ENCODE measurements at places on chromosomes 4 and X.

- H3K27ac ChIP-seq = no peak overlapping the region
- H3K27me3 ChIP-seq = no peaks in the 10 kb centered on the region
- no peaks in the 10 kb centered on the region for H3K36me3 ChIP-seq
- H3K4me1 ChIP-seq = no peaks in the 10 kb centered on the region
- no peak overlapping the region for H3K4me3 ChIP-seq
- no peak for DNase-seq
Measured at GRCh38 chrX:12657433-12657832, 133.8 kb upstream of the PRPS2 start.

DNA sequence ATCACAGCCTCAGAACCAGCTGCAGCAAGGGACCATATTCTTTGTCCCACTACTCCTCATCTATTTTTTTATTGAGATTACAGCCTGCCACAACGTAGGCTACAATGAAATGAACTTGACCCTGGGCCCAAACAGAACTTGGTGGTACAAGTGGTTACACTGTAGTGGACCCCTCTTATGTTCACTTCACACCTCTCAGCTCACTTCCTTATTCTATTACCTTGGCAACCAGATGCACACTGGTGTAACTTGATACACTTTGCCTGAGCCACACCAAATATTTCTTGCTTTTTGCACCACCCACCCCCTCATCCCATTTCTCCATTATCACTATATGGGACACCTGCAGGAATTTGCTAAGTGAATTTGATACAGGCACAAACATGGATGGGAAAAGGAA, 105.8 kb downstream of the CXCL13 start:
- no peak overlapping the region for H3K27ac ChIP-seq
- H3K27me3 ChIP-seq = no peaks in the 10 kb centered on the region
- no peak overlapping the region for H3K4me3 ChIP-seq
- H3K4me1 ChIP-seq = no peaks in the 10 kb centered on the region

DNA sequence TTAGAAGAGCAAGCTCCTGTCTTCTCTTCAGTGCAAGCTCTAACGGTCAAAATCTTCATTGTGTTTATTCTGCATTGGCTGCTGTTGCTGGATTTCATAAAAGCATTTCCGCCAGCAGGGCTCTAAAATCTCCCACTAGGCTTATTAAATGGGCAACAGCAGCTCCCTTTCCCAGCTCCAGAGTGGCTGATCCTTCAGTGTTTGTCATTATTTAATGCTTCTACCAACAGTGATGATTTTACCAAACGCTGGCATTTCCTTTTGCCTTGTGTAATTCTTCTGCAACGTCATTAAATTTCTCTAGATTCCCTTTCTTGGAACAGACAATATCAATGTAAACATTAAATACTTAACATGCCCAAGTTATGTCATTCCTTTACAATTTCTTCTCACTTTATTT, 20.1 kb downstream of the SLC7A11 start:
- no peaks in the 10 kb centered on the region for H3K36me3 ChIP-seq
- no peak overlapping the region for H3K27ac ChIP-seq
- H3K4me3 ChIP-seq = no peak overlapping the region
- no peaks in the 10 kb centered on the region for H3K4me1 ChIP-seq

- H3K4me3 ChIP-seq = no peak overlapping the region
- H3K4me1 ChIP-seq = no peaks in the 10 kb centered on the region
- no peak overlapping the region for H3K27ac ChIP-seq
- no peaks in the 10 kb centered on the region for H3K36me3 ChIP-seq
Measured at GRCh38 chr4:107442538-107443111, 277.4 kb downstream of the PAPSS1 start.

- H3K4me3 ChIP-seq = no peak overlapping the region
- H3K27me3 ChIP-seq = no peaks in the 10 kb centered on the region
- DNase-seq = no peak
- H3K4me1 ChIP-seq = no peaks in the 10 kb centered on the region
- no peak overlapping the region for H3K27ac ChIP-seq
Measured at GRCh38 chr4:142913461-142914030, 67.4 kb upstream of the INPP4B start.

DNA sequence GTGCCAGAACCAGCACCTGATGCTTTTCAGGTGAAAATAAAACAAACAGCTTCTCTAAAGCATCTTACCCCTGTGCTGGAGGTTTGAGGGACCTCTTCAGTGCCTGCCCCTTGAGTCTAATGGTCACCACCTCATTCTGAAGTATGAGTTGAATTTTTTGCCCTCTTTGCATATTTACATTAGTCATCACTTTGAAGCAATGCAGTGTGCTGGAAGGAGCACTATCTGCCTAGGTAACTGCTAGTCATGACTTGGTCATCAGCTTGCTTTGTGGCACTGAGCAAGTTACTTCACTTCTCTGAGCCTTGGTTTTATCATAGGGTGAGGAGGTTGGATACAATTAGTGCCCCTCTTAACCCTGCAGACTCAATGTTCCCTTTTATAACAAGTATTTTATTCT, 44.9 kb downstream of the SPATA18 start:
- DNase-seq = no peak
- no peak overlapping the region for H3K27ac ChIP-seq
- no peak overlapping the region for H3K4me3 ChIP-seq
- H3K36me3 ChIP-seq = no peaks in the 10 kb centered on the region
- H3K4me1 ChIP-seq = no peaks in the 10 kb centered on the region
- no peaks in the 10 kb centered on the region for H3K27me3 ChIP-seq

GRCh38 chrX:67555578-67556203, 11.9 kb downstream of the AR start:
- H3K4me3 ChIP-seq = no peak overlapping the region
- H3K27me3 ChIP-seq = no peaks in the 10 kb centered on the region
- no peak for DNase-seq

- H3K4me3 ChIP-seq = no peak overlapping the region
- no peak for DNase-seq
- no peak overlapping the region for H3K27ac ChIP-seq
- no peaks in the 10 kb centered on the region for H3K36me3 ChIP-seq
- no peaks in the 10 kb centered on the region for H3K27me3 ChIP-seq
- no peaks in the 10 kb centered on the region for H3K4me1 ChIP-seq
Measured at GRCh38 chr4:85587952-85588351, 113.0 kb downstream of the ARHGAP24 start.

GRCh38 chrX:75067931-75068330, 88.2 kb downstream of the ABCB7 start:
- H3K36me3 ChIP-seq = peaks cover 5% of the 10 kb centered on the region
- DNase-seq = no peak
- no peak overlapping the region for H3K27ac ChIP-seq
- no peaks in the 10 kb centered on the region for H3K27me3 ChIP-seq
- H3K4me3 ChIP-seq = no peak overlapping the region

DNA sequence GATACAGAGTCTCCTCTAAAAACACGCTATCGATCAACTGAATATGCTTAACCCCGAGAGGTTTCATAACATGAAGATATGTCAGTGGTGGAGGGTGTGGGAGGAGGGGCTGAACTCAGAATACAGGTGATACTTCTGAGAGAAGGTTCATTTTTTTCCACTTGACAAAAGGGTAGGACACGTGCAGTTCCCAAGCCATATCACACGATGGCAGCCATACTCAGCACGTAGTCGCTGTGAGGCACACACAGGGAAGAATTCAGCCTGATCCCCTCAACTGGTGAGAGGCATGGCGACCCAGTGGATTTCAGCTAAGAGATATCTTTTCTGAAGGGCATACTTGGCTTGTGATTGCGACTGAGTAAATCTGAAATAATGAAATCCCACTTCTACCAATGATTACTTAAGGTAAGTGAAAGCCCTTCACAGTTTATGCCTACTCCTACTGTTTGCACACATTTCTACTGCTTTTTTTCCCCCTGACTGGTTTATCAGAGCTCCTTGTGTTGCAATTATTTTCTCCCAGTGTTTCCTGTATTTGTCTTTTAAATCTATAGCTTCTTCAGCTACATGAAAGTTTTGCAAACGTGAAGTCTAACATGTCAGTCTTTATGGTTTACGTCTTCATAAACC, 133.1 kb downstream of the CORIN start:
- DNase-seq = peak; percentile 32
- no peaks in the 10 kb centered on the region for H3K27me3 ChIP-seq
- no peaks in the 10 kb centered on the region for H3K4me1 ChIP-seq
- no peaks in the 10 kb centered on the region for H3K36me3 ChIP-seq
- H3K27ac ChIP-seq = no peak overlapping the region
- no peak overlapping the region for H3K4me3 ChIP-seq

GRCh38 chr4:151000747-151001429, 14.2 kb downstream of the LRBA start:
- no peak for DNase-seq
- no peaks in the 10 kb centered on the region for H3K36me3 ChIP-seq
- H3K27ac ChIP-seq = no peak overlapping the region
- peaks cover 8% of the 10 kb centered on the region for H3K4me1 ChIP-seq

- H3K4me3 ChIP-seq = no peak overlapping the region
- H3K27me3 ChIP-seq = no peaks in the 10 kb centered on the region
- no peak for DNase-seq
- H3K36me3 ChIP-seq = no peaks in the 10 kb centered on the region
Measured at GRCh38 chrX:146409528-146409927, 400.0 kb upstream of the CXorf51B start.

- peaks cover 14% of the 10 kb centered on the region for H3K36me3 ChIP-seq
- H3K4me1 ChIP-seq = peaks cover 2% of the 10 kb centered on the region
- H3K27me3 ChIP-seq = no peaks in the 10 kb centered on the region
- no peak overlapping the region for H3K27ac ChIP-seq
- no peak for DNase-seq
- H3K4me3 ChIP-seq = no peak overlapping the region
Measured at GRCh38 chr4:165301833-165302232, 25.6 kb upstream of the MSMO1 start.

DNA sequence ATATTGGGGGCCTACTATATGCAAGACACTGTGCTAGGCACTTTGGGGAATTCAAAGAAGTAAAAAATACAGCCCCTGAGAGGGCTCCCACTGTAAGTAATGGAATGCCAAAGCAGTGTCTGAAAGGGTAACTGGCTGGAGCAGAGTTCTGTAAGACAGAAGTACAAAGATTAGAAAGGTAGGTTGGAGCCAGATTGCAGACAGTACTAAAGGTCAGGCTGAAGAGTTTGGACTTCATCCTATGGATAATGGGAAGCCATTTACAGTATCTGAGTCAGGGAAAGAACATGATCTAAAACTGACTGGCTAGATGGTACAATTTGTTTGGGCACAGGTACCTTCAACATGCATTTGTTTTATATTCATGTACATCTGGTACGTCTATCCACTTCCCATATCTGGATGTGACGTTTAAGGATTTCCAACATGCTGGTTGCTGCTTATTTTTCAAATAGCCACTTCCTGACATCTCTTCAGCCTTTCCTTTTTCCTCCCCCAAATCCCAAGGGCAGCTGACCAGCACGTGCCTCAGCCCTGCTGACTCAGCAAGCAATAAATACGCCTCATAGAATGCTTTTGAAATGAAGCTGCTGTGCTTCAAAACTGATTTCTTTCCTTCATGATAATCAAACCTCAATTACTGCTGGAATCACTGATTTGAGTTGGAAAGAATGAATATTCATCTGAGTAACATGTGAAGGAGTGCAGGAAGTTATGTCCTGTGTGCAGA, 9.5 kb downstream of the ENOX2 start:
- H3K4me1 ChIP-seq = no peaks in the 10 kb centered on the region
- H3K36me3 ChIP-seq = no peaks in the 10 kb centered on the region
- DNase-seq = no peak

DNA sequence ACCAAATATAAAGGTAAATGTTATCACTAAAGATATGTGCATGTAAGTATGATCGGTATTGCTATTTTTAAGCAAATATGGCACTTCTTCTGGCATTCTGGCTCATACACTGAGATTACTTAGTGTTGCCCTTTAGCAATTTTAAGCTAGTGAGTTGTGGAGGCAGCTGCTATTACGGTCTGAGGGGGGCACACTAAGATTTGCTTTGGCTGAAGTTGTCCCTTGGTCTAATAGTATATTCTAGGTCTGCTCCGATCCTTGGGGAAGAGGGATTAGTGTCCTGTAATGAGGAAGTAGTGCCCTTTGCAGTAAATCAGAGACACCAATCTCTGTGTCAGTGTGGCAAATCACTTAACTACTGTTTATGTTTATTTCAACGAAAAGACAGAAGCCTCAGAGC, 196.5 kb upstream of the FTHL17 start:
- H3K27me3 ChIP-seq = no peaks in the 10 kb centered on the region
- H3K4me1 ChIP-seq = no peaks in the 10 kb centered on the region
- no peak overlapping the region for H3K27ac ChIP-seq
- H3K4me3 ChIP-seq = no peak overlapping the region
- no peaks in the 10 kb centered on the region for H3K36me3 ChIP-seq

DNA sequence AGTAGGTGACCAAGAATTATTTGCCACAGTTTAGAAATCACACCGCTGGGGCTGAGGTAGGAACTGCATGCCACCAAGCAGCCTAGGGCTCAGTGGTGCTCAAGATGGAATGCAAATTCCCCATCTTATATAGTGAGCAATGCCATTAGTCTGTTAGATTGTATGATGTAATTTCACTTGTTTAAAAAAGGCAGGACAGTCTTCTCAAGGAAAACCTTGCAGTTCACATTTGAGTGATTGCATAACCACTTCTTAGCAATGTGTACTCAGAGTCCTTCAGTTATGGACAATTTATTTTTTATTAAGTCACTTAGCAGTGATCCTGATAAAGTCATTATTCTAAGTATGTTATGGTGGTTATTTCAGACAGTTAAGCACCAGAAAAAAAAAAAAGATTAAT, 142.9 kb upstream of the SFRP2 start:
- no peak overlapping the region for H3K27ac ChIP-seq
- H3K4me3 ChIP-seq = no peak overlapping the region
- DNase-seq = no peak
- no peaks in the 10 kb centered on the region for H3K27me3 ChIP-seq

DNA sequence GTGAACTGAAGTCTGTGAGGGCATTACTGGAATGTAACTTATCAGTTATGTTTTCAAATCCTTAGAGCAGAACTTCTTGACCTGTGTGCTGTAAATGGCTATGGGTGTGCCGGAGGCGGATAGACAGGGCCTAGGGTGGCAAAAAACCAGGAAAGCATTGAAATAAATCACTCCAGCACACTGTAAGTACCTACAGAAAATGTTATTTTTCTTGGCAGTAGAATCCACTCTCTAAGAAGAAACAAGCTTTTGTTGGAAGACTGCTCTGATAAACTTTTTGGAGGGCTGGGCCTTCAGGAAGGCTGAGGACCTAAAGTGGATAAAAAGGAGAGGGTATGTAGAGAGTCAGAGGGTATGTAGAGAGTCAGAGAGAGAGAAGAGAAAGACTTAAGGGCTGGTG, 14.9 kb downstream of the CPE start:
- H3K4me1 ChIP-seq = no peaks in the 10 kb centered on the region
- DNase-seq = no peak
- no peak overlapping the region for H3K27ac ChIP-seq
- H3K36me3 ChIP-seq = no peaks in the 10 kb centered on the region

- H3K27ac ChIP-seq = no peak overlapping the region
- H3K27me3 ChIP-seq = no peaks in the 10 kb centered on the region
- no peak overlapping the region for H3K4me3 ChIP-seq
- DNase-seq = no peak
- H3K4me1 ChIP-seq = peaks cover 64% of the 10 kb centered on the region
Measured at GRCh38 chr4:152106781-152107321, 346.0 kb upstream of the GATB start.
